ENCODE measurements at places on chromosomes 4 and X.

DNA sequence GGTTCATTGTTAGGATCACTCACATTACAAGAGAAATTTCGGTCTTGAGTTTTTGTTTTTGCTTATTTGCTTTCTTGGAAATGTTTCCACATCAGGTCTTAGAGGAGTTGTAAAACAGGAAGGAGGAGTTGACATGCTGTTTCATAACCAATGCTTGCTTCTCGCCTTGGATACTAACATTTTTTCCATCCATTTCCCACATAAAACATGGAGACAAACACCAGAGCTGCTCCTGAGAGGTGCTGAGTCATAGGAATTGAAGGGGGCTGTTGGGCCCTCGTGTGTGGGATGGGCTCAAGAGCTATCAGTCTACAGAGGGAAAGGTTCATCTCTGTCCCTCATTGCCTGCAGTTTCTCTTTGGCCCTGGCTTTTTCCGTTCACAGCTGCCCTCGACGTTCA lies 29.9 kb downstream of the TBL1X start:
- no peak for DNase-seq

DNA sequence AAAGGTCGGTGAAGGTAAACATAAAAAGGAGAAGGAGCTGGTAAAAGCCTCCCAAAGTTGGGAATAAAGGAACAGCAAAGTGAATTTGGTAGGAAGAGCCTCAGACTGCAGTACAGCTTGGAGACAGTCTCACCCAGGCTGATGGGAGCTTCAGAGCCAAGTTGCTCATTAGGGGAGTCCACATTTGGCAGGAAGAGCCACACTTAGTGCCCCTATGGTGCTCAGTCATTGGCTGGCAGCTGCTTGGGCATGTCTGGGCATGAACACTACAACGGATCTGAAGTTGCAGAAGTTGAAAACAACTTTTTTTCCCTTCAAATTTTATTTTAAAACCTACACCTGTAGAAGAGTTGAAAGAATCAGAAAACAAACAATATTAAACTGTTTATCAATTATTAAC lies 2497.3 kb downstream of the ARAP2 start:
- DNase-seq: no peak

DNA sequence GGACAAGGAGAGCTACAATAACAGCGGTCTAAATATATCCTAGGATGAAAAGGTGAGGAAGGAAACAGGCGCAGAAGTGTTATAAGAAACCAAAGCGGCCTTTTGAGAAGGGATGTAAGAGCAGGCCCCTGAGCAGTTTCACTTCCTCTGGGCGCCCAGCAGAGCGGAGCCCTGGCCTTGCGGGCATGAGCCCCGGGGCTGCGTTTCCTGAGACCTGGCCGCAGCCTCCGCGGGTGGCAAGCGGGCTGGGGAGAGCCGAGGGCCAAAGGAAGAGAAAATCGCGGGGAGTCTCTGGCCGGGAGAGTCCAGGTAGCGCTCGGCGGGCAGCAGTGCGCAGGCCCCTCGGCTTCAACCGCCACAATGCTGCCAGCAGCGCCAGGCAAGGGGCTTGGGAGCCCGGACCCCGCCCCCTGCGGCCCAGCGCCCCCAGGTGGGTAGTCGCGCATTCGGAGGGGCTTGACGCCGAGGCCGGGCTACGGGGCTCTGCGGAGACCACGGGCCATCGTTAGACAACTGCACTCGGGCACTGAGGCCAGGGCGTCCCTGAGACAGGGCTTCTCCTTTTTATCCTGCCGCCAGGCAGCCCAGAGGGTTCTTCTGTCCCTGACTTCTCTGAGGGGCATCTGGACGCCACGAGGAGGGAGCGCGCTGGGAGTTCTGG lies at the start of gene BANK1:
Gene BANK1 (plus strand): TSS at position 210 of the 661 bp plus-strand sequence. CDS start 151 bp downstream, at position 361.
- no peak for DNase-seq

- DNase-seq: no peak
Measured at GRCh38 chr4:39893693-39894072, 84.0 kb downstream of the PDS5A start.

DNA sequence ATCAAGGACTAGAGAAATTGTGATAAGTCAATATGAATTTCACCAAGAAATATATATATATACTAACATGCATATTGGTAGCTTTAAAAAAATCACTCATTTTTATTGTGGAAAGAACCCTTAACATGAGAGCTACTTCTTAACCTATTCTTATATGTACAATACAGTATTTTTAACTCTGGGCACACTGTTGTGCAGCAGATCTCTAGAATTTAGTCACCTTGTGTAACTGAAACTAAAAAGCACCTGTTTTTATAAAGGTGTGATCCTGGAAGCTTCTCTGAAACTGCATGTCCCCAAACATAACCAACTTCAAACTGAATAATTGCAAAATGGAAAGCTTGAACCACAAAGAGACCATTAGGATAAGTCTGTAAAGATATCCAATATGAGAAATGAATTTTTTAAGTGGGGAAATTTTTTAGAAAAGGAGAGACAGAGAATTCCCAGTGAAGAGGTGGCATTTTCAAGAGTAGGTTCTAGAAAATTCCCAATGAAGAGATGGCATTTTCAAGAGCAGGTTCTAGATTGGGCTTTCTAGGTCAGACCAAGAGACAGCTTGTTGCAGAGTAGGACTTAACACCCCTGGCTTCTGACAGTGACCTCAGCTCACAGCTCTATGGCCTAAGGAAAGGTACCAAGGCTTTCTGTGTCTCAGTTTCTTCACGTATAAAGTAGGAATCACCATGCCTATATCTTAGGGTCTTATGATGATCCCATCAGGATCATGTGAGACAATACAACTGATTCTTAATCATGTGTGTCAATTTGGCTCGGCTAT lies 22.0 kb upstream of the PPARGC1A start:
- no peak for DNase-seq

DNA sequence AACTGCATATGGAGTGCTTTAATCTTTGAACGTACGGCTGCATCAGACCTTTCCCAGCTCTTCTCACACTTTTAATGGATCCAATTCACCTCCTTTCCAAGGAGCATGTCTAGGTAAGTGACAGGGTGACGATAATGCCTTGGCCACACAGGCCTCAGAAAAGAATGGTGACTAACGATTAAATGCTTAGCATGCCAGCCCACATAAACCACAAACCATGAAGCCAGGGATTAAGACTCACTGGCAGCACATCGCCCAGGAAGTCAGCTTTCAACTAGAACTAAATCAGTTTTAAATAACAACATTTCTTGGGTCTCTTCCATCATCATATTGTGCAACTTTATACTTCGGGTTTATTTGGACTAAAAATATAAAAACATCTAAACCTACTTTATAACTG lies 28.7 kb downstream of the INPP4B start:
- DNase-seq: no peak

DNA sequence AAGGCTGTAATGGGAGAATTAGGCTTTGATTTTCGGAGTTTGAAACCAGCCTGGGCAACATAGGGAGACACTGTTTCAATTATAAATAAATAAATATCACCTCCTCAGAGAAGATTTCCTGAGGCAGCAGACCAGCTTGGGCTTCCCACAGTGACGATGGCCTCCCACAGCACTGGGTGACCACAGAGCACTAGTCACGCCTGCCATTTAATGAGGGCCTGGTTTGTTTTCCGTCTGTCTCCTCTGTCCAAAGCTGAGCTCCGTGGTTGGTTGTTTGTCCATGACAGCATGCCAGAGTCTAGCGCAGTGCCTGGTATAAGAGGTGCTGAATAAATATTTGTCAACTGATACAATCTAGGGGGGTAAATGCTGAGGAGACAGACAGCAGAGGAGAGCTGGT lies 10.4 kb upstream of the PDGFRA start:
- no peak for DNase-seq

- DNase-seq: no peak
Measured at GRCh38 chr4:121016611-121017010, 55.7 kb downstream of the NDNF start.

- peak; percentile 15 for DNase-seq
Measured at GRCh38 chr4:2251073-2251794, 9.3 kb upstream of the HAUS3 start.
